ENCODE measurements at places on chromosomes 5 and 9. TPM values are rescaled to one million over a fixed set of nuclear protein-coding genes. Genes with fewer than 3 reads are reported as not detected.

ACOT12 gene
- not detected for total RNA-seq

PCDHGA2 gene
- total RNA-seq = 4.7 TPM

GRCh38 chr5:14251733-14252132, 108.6 kb downstream of the TRIO start:
- no peak for DNase-seq

DNA sequence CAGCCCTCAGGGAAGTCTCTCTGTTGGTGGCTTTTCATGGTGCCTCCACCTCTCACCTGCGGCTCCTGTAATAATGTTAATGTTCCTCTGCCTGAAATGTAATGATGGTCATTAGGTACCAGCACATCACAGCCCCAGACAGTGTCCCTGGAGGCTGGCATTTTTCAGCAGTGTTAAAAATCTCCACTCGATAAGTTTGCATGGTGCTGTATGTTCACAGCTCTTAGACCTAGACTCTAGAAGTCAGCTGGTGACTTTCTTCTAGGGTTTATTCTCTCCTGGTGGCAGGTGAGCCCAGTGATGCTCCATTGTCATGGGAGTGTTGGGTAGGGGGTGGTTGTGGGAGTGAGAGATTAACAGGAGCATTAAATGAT, 53.1 kb downstream of the GPR107 start:
- DNase-seq = no peak

DNA sequence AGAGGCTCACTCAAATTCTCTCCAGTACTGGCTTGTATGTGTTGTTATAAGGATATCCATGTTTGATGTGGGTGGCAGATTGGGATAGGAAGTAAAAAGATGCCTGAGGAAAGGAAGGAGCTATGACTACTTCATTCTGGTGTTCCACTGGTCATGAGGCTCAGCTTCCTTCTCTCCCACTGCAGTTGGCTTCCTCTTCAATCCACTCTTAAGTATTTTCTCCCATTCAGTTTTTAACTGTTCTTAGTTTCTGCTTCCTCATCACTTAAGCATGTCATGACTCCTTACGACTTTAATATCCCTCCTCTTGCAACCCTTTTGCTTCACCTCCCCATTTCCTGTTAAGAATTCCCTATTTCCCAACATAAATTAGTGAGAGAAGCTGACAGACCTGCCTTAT, 81.1 kb downstream of the PJA2 start:
- no peak for DNase-seq

- peak; percentile 10 for DNase-seq
Measured at GRCh38 chr9:16728137-16728508, 142.3 kb downstream of the BNC2 start.

- DNase-seq = no peak
Measured at GRCh38 chr5:14129123-14129522, 14.0 kb upstream of the TRIO start.

DNA sequence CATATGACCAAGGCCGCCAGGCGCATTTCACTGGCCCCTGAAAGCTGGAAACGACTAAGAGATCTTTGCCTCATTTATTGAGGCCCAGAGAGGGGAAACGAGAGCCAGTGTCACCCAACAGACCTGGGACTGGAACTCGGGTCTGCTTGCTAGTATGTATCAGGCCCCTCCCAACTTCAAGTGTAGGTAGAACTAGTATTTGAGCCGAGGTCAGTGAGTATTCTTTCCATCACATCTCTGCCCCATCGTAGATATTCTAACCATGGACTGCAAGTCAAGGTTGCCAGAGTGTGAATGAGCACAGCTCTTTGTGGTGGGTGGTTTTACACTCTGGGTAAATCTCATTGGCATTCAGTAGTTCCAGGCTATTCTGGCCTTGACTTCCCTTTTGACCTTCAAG, 42.2 kb downstream of the GPR107 start:
- no peak for DNase-seq
